ENCODE measurements at places on chromosomes 11 and 22.
A peak's percentile ranks its signal among the peaks of the same experiment; 100 is the strongest.

DNA sequence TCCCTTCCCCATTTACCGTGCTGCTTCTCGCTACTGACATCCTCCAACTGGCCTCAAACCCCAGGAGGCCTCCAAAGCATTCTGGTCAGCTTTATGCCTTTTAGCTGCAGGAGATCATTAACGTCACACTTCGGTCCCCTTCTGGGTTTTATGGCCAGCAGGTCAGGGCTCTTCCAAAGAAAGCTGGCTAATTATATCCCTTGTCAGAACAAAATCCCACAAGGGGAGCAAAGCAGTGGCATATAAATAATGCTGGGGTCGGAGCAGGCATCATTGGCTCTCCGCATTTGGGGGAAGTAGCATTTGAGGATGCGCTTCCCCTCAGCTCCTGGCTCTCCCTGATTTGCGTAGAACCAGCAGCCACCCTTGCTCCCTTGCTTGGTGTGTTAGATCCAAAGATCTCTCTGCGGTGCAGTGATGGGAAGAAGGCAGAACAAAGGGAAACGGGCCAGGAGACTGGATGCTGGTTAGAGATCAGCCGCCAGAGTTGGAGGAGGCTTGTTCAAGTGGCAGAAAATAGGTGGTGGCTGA is 117.4 kb downstream of the DBX1 start:
- DNase-seq = no peak

DNA sequence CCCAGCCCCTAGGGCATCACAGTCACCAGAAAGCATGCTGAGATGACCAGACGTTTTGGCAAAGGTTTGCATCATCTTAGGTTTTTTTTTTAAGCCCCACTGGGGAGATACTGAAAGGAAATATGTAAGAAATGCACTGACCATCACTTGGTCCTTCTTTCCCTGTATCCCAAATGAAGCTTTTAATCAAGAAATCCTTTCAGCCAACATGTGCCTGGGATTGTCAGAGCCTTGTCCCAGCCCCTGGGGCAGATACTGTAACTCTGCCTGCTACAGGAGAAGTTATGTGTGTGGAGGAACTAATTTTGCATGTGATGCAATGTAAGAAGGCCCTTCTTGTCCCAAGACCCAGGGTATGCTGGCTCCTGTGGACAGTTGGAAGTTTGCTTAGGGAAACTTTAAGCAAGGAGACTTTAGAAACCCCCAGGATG is 65.6 kb downstream of the PPFIBP2 start:
- no peak for DNase-seq

DNA sequence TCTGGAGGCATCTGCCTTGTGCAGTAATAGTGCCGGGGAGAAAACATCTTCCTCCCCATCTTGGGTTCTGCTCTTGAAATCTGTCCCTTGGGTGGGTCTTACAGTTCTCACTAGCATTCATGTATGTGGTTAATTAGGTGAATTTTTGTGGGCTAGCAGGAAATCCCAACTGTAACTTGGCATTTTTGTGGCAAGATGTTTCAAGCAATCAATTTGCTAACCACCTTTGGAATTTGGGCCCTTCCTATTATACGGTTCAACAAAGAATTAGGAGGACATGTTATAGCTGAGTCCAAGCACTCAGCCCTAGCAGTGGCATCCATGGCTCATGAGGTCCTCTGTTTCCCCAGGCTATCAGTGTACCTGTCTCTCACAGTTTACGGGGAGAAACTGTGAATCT is 89.1 kb upstream of the MTNR1B start:
- no peak for DNase-seq

DNA sequence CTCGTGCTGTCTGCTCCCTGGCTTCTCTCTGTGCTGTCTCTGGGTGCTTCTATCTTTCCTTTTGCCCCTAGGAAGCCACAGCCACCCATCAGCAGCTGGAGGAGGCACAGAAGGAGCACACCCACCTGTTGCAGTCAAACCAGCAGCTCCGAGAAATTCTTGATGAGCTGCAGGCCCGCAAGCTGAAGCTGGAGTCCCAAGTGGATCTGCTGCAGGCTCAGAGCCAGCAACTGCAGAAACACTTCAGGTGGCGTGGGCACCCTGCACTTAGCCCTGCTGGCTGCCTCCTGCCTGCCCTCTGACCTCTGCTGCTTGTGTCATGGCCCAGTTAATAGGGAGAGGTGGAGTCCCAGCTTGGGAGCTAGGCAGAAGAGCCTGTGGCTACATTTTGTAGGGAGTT is 67.8 kb downstream of the CEP164 start:
- DNase-seq = no peak

DNA sequence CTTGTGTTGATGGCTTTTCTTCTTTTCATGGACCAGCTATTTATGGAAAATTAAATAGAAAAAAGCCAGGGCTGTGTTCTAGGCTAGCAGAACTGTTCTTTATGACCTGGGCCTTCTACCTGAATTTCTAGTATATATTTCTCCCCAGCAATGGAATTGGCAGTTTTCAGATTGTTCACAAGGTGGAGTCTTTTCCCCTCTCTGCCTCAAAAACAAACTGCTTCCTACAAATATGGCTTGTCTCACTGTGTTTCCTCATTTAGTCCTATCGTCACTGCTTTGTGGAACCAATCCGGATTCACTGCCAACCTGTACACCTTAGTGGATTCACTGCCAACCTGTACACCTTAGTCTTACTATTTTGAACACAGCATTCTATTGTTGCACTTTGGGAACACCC is 5.0 kb upstream of the APOL5 start:
- DNase-seq = no peak

- no peak for DNase-seq
These were observed 337 bp downstream of the OR52B6 start for GRCh38 chr11:5581014-5581413.

DNA sequence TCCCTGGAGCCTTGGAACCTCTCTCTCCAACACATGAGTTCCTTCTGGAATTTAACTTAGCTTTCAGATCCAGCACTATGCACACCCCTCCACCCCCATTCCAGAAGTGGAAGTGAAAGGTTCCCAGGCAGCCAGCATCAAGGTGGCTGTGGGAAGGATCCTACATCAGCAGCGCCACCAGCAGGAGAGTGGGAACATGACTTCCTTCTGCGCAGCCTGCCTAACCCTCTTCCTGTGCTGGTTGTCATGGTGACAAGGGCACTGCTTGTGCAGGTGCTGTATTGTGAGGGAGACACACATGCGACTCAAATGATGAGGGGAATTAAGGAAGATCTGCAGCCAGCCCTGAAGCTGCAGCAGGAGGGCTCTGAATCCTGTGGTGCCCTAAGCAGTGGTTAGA is 904.5 kb upstream of the API5 start:
- no peak for DNase-seq

- peak; percentile 15 for DNase-seq
These were observed 1.8 kb downstream of the ALKBH8 start for GRCh38 chr11:107563702-107564101.

GRCh38 chr11:4194889-4195288 is 100.3 kb downstream of the RRM1 start:
- no peak for DNase-seq

DNA sequence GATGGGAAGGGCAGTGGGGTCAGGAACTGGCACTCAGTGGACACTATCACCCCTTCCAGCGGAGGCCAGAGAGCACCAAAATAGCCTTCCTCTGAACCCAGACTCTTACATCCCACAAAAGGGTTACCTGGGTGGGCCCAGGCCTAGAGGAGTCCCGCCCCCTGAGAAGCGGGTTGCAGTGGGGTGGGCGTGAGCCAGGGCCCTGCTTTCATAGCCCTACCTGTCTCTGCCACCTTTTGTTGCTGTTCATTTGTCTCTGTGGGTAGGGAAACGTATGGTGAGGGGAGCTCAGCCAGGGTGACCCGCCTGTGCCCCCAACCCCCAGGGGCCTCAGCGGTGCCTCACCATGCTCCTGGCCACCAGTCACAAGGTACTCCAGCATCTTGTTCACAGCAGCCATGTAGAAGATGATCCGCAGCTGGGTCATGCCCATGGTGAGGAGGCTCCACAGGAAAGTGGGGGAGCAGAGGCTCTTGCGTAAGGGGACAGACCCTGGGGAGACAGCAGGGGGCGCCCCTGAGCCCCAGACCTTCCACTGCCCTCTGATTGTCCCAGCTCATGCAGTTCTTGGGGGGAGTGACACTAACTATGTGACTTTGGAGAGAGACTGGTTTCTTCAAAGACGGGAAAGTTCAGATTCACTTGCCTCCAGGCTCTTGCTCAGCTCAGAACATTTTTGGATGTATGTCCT is 24.0 kb downstream of the SLC43A1 start:
- peak; percentile 53 for DNase-seq

DNA sequence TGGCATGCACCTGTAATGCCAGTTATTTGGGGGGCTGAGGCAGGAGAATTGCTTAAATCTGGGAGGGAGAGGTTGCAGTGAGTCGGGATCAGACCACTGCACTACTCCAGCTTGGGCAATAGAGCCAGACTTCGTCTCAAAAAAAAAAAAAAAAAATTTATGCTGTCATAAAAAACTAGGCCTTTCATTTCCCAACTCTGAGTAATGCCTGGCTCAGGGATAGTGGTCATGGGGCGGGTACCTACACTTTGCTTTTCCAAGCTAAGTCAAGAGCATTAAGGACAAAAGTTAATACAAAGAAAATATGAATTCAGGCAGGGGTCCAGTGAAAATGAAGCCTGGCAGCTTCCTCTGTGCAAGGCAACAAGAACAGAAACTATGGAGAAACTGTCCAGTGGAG is 16.3 kb downstream of the CPSF7 start:
- DNase-seq = no peak

DNA sequence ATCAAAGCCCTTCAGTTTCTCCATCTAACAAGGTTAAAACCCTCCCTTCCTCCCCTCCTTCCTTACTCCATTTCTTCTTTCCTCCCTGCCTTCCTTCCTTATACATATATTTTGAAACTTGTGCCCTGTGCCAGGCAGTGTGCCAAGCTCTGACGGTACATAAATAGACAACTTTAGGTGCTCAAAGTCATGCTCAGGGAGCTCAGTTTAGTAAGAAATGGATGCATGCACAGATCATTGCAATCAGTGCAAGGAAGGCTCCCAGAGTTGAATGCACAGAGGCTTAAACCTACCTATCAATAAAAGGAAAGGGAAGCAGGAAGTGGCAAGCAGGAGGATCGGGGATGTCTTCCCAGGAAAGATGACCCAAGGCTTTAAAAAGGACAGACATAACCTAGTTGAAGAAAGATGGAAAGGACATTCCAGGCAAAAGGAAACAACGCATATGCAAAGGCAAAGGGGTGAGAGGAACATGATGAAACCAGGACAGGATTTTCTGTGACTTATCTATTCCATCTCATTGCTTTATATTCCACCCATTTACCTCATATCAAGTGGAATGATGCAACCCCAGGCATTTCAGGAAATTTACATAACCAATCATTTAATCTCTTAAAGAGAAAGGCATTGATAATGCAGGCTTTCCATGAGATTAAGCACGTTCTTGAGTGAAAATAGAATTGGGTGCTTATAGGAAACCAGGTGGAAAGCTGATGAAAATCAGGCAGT is 13.2 kb downstream of the FZD4 start:
- no peak for DNase-seq

GRCh38 chr11:9357041-9357440 is 27.4 kb upstream of the IPO7 start:
- DNase-seq = no peak

GRCh38 chr22:50209893-50210292 is 9.1 kb downstream of the SELENOO start:
- peak; percentile 70 for DNase-seq

All from stimulated activated CD4-positive, alpha-beta T cell treated with anti-CD3 and anti-CD28 coated beads, Interleukin-4, amount 100 ng/mL, for 1 hour (primary cell).